ENCODE measurements at places on chromosomes 5 and 9.

DNA sequence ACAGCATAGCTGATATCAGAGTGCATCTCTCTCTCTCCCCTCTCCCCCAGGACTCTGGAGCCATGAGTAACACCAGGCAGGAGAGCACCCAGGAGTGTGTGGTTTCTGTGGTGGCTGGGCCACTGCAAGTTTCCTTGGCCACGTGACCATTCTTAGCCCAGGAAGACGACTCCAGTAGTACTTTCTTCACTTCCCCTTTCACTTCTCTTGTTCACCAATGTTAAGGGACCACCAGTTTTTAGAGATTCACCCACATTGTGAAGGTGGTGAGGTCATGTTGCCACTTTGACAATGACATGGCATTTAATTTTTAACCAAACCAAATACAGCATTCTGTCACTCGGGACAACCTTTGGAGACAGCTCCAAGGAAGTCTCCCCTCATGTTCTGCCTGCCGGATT, 17.9 kb upstream of the DAPK1 start:
- no peak for DNase-seq

DNA sequence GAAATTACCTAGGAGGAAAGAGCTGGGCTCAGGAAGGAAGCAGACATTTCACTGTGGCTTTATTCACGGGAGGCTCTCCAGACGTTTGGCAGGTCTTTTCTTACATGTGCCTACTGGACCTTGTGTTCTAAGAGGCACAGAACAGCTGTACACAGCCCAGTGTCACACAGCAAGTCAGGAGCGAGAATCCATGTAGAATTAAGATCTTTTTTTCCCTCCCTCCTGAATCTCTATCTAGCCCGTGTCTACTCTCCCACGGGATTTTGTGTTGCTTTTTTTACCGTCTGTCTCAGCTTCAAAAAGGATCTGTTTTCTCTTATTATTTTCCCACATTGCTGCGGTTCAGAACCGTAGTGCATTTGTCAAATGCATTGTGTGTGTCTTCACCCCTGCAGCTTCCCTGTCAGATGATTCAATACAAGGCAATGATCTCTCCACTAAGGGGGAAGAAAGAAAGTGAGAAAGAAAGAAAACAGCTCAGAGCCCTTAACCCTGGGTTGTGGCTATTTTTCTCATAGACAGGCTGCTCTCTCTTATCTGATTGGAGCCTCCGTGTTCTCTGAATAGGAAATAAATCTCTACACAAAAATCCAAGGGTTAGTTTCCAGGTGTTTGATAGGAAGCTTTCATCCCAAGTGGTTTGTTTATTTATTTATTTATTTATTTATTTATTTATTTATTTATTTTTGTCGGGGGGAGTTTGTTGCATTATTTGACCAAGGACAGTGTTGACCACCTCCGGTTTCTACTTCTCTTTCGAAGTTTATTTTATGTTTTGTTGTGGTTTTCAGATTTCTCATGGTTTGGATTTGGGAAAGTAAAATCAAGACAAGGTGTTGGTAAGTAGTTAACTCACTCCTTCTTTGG, 191.0 kb downstream of the NTRK2 start:
- no peak for DNase-seq

- no peak for DNase-seq
Measured at GRCh38 chr5:155728857-155729683, 597.9 kb upstream of the SGCD start.

DNA sequence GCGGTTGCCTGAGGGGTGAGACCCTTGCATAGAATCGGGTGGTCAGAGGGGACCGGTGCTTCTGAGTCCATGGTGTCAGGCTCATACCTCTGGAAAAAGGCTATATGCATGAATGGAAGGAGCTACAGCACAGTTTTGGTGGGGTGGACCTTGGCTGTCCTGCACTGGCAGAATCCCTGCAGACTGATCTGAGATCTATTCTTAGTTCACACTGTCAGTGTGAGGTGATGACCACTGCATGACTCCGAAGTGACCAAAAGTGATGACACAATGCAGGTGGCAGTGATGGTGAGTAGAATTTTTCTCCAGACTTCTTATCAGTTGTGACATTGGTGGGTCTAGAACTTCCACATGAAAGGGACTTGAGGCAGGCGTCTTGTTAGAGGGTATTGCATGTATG, 105.2 kb upstream of the SLC28A3 start:
- DNase-seq = no peak

DNA sequence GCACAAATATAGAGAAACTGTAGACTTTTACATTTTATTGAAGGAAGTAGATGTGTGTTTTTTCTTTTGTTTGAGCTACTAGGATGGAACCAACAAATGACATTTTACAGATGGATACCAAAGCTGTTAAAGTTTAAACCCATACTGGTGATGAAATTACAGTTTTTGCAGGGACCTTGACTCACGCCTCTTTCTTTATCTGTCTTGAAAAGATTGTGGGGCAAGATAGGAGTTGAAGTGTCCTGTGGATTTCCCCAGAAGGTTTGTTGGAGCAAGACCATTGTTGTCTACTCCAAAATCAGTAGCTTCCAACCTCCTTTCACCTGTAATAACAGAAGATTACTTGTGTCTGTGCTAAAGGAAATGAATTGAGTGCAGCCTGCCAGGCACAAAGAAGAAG, 4.1 kb upstream of the C5orf63 start:
- DNase-seq = no peak

DNA sequence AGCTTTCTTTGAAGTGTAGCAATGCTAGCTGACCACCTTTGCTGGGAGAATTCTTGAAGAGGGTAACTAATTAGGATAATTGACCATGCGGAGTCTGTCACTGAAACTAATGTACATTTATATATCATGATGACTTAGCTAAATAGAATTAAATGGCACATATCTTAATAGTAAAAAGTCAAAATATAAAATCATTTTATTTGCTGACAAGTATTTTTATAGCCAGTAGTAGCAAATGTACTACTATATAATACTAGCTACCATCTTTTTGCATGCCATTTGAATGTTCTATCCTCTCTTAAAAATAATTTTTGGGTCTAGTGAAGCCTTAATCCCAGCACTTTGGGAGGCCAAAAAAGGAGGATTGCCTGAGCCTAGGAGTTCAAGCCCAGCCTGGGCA, 605.8 kb upstream of the COX7C start:
- no peak for DNase-seq

- no peak for DNase-seq
Measured at GRCh38 chr9:107548298-107549142, 59.0 kb upstream of the KLF4 start.

DNA sequence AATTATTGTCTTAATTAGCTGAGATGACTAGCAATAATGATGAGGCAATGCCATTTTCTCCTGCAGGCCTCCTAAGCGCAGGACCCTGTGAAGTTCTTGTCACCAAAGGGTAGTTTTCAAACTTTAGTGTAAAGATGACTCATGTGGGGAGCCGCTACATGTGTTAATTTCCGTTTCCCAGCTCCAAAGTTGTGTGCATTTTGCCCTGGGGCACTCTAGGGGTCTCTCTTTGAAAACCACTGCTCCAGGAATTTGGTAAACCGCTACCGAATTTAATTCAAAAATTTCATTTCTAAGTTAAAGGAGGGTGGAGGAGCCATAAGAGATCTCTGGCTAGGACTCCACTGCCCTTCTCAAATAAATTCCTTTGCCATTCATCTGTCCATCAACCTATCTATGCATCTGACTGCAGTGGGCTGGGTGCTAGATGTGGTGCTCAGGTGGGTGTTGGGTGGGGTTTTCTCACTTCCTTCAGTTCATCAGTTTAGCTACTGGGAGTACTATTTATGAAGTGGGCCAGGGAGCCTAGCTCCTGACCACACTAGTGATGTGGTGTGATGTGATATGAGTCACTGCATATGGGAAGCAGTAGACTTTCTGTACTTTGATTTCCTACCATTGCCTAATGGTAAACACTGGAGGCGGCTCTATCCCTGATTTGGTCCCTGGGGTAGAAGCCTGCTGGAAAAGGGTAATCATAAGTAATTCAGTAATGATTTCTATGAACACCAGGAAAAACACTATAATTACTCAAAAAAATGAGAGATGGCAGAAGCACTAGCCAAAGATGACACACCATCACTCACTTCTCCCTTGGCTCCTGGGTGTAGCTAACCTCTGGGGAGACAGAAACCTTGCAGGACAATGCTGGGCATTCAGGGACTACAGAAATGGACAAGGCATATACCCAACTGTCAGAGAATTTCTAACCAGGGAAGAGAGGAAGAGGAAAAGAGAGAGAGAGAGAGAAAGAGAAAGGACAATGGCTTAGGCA, 4.0 kb upstream of the ZSWIM6 start:
- DNase-seq = no peak

GRCh38 chr9:77843076-77843870, 188.3 kb downstream of the GNAQ start:
- no peak for DNase-seq

DNA sequence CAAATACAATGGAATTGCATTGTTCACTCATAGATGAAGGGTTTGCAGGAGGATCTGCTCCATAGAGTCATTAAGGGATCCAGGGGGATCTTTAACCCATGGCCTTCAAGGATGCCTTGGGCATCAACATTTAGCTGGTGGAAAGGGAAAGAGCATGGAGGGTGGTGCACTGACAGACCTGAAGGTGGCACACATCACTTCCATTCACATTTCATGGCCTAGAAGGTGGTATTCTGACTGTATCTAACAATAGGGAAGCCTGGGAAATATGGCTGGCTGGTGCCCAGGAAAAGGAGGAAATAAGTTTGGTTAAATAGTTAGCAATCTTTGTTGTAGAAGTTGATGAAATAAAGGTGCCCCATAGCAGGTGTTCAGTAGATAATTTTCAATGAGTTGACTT, 230.2 kb downstream of the CD180 start:
- DNase-seq = no peak

- DNase-seq = no peak
Measured at GRCh38 chr5:147485046-147485445, 24.8 kb downstream of the DPYSL3 start.

DNA sequence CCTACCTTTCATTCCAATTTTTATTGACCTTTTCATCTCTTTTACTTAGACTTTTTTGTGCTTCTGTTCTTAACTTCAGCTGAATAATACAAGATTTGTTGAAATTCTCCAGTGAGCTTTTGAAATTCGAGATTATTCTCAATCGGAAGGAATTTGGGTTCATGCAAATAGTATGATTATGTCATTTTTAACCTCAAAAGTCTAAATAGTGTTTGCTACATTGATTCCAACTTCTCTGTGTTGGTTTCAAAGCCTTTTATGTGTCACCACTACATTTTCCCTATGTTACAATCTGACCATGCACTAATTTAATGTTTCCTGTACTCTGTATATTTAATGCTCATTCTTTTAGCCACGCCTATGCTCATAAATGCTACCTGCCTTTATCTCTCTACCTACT, 44.1 kb downstream of the VPS13A start:
- DNase-seq = no peak

GRCh38 chr9:2014696-2015580, at the start of gene SMARCA2:
Gene SMARCA2 (plus strand): TSS chr9:2015347. CDS start chr9:2029023, 13,676 bp downstream.
- DNase-seq = peak; percentile 87

DNA sequence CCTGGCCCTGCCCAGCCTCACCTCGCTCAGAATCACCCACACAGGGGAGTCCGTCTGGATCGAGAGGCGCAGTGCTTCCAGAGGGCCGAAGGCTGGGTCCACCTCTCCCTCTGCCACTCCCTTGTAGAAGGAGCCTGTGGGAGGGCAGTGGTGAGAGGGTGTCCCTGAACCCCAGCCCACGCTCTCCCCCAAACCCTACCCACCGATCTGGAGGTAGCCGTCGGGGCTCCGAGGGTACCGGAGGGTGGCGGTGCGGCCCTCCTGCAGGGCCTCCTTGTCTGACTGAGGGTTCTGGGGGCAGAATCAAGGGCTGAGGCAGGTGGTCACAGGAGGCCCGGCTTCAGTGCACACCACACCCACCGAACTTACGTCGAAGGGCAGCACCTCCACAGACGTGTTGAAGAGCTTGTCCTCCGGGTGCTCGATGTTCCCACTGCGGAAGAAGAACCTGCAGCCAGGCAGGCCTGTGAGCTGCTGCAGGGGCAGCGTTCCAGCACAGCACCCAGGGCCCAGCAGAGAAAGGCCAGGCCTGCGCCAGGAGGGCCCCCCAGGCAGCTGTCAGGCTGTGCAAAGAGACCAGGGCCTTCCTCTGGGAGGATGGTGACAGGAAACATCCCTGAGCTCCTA, 4.5 kb downstream of the LTC4S start:
- no peak for DNase-seq

- DNase-seq = no peak
Measured at GRCh38 chr9:114855488-114855887, 49.6 kb upstream of the TNFSF15 start.

DNA sequence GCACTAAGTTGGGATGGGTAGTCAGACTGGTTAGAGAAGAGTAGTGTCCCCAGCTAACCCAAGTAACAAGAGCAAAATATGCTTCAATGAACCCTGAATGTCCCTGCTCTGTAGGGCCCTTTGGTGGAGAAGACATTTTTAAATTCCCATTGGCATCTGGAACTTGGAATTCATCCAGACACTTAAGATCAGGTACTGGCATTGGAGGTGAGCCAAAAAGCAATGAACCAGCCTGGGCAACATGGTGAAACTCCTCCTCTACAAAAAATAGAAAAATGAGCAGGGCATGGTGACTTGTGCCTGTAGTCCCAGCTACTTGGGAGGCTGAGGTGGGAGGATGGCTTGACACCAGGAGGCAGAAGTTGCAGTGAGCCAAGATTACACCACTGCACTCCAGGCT, 58.9 kb upstream of the ZNF618 start:
- DNase-seq = no peak

DNA sequence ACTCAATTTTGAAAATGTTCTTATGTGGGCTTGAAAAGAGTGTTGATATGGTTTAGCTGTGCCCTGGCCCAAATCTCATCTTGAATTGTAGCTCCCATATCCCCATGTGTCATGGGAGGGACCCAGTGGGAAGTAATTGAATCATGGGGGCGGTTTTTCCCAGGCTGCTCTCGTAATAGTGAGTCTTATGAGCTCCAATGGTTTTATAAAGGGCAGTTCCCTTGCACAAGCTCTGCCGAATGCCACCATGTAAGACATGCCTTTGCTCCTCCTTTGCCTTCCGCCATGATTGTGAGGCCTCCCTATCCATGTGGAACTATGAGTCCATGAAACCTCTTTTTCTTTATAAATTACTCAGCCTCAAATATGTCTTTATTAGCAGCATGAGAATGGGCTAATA, 71.0 kb downstream of the USP20 start:
- DNase-seq = no peak

GRCh38 chr5:150562832-150563231, 54.9 kb downstream of the NDST1 start:
- no peak for DNase-seq

DNA sequence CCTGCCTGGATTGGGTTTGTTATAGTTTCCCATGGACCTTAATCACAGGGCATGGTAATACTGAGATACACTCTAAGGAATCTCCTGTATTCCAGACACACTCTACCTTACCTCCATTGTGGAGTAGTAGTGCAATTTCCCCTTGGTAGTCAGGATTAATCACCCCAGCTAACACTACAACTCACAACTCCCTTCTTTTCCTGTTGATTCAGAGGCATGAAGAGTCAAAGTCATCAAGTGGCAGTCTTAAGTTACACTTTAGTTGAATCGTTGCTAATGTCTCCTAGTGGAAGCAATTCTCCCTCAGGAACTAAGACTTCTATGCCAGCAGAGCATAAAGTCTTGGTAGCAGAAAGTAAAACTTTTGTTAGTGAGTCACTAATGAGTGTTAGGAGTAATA, 122.7 kb upstream of the APC start:
- no peak for DNase-seq
